ENCODE measurements at places on chromosomes 13 and 19.

DNA sequence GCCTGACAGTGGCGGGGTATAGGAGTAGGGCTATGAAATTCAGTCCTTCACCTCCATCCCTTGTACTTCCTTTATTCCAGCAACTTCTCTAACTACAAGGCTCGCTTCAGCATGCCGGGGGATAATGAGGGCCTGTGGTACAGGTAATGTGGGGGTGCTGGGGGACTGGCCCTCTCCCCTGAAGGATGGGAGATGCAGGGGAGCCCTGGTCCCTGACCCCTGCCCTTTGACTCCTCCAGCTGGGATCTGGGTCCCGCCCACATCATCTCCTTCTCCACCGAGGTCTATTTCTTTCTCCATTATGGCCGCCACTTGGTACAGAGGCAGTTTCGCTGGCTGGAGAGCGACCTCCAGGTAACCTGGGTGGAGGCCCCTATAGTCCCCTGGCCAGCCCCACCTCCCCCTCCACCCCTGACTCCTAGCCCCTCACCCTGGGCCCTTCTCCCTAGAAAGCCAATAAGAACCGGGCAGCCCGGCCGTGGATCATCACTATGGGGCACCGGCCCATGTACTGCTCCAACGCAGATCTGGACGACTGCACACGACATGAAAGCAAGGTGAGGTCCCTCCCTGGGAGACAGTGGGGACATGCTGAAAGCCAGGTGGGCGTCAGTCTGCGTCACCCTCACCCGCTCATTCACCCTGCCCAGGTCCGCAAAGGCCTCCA lies 16.5 kb downstream of the ACP7 start:
- DNase-seq, result no peak

DNA sequence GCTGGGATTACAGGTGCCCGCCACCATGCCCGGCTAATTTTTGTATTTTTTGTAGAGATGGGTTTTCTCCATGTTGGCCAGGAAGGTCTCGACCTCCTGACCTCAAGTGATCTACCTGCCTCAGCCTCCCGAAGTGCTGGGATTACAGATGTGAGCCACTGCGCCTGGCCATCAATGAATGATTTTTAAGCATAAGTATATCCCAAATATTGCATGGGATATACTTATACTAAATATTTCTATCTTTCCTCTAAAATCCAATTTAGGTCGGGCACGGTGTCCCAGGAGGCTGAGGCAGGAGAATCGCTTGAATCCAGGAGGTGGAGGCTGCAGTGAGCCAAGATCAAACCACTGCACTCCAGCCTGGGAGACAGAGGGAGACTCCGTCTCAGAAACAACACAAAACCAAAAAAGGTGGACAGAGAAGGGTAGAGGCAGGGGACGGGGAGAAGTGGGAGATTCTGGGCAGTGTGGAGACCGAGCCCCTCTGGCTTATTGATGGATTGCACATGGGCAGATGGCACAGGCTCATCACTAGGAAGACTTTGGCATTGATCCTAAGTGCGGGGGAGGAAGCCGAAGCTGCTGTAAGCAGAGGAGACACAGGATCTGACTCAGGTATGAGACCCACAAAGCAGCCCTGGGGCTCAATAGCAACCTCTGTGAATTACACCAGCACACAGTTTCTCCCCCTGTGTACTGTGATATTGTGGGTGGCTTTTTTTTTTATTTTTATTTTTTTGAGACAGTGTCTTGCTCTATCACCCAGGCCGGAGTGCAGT lies 13.5 kb downstream of the ARRDC5 start:
- no peak for DNase-seq

DNA sequence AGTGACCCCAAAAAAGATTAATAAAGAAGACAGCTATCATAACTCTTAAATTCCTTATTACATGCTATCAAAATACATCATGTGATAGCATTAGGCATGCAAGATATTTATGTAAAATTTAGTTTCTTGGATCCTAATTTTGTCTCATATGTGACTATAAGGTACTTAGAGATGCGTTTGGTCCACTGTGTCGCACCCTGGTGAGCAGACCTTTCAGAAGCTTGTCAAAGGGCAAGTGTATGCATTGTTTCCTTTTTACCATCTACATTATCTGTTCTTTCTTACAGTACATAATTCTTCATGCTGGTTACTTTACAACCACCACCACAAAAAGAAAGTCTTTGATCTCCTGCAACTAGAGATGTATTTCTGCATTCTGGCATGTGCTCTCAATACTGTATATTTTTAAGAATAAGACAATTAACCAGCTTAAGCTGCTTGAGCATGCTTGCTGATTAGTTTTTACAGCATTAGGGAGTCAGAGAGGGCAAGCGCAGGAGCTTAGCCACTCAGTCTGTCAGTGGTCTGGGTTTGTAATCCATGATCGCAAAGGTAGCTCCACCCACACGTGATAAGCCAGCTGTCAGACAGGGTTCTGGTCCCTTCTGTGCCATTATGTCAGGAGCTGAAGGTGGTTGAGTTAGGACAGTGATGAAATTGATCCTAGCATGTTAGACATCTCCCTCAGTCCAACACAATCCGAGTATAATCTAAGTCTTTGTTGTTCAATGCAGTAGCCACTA lies 500.9 kb downstream of the MYO16 start:
- no peak for DNase-seq

- DNase-seq, result no peak
Measured at GRCh38 chr13:23903906-23904280, 6.6 kb upstream of the C1QTNF9B start.

GRCh38 chr19:39060171-39060570 lies 24.0 kb upstream of the ACP7 start:
- no peak for DNase-seq

DNA sequence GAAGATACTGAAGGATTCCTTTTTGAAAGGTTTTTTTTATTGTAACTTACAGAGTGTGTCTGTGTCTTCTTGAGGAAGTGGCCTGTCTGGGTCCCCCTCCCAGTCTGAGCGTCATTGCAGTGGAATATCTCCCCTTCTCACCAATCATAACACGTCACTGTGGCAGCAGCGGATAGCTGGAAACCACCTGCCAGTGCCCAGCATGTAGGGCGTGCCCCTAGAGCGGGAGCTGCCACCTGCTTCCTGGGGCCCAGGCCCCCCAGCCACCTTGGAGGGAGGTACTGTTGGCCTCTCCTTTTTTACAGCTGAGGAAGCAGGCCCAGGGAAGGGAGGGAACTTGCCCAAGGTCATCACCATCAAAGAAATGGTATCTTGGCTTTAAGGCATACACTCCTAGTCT lies 4.6 kb upstream of the DNM2 start:
- DNase-seq, result no peak

DNA sequence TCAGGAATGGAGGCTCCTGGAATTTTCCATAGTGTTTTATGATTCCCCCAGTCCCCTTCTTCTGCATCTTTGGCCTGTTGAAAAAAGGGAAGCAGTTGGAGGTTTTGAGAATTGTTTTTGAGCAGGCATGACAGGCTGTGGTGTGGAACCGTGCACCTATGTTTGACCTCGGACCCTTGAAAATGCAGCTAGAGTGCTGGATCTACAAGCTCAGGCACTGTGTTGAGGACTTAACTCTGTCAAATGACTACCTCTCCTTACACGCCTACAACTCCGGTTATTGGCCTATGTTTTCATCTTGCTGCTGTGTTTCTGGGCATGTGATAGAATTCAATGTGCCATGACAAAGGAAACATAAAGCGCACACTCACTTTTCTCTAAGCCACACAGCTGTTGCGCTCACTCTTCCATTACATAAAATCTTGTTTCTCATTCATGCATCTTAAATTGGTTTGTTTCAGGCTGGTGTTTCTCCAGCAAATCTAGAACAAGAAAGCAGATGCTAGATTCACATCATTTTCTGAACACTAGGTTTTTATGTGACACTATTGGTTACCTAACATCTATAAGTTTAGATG lies 616.6 kb downstream of the FGF9 start:
- no peak for DNase-seq

DNA sequence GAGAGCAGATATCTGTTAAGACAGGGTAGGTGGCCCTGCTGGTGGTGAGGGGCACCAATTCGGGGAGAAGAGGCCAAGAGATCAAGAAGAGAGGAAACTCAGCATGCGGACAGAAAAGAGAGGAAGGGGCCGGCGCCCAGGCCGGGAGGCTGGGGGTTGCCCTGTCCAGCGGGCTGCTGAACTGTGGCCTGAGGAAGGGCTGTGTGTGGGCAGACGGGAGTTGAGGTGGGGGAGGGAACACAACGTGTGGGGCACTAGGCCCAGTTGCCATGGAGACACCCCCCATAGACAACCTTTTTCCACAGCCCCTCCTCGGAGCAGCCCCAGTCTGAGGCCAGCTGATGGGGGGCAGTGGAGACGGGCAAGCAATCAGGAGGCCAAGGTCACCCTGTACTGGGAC lies 2.5 kb upstream of the CACNG8 start:
- DNase-seq, result no peak

DNA sequence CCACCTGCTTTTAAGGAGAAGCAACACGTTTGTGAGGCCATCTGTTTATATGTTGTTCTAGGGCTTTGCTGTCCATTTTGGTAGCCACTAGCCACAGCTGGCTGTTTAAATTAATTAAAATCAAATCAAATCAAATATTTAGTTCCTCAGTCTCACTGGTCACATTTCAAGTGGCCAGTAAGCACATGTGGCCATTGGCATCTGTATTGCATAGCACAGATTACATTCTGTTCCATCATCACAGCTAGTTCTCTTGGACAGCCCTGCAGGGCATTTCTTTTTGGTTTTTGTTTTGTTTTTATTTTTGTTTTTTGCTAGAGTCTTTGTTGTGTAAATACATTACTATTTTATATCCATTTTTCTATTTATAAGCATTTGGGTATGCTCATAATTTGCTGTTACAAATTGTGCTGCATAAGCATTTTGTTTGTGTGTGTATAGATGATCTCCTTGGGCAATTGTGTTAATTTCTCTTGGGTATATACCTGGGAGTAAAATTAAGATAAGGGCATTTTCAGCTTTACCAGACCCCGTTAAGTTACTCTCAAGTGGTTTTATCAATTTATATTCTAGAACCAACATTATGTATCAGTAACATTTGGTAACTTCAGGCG lies 31.3 kb downstream of the SAE1 start:
- DNase-seq, result no peak

DNA sequence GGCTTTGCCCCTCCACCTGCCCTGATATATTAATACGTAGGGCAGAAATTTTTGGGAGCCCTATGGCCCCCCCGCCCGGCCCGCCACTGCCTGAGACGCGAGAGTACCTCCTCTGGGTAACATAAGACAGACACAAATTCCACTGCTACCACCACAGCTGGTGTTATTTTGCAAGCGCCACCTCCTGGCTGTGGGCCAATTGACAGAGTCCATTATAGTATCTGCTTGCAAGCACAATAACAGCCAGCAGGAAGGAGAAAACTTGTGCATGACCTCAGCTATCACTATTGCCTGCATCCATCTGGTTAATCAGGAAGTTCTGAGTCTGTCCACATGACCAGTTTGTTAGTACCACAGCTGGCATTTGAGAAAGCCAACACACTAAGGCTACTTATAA lies 25.3 kb upstream of the OR10H2 start:
- no peak for DNase-seq

- no peak for DNase-seq
Measured at GRCh38 chr19:45556835-45557234, 27.8 kb downstream of the OPA3 start.

DNA sequence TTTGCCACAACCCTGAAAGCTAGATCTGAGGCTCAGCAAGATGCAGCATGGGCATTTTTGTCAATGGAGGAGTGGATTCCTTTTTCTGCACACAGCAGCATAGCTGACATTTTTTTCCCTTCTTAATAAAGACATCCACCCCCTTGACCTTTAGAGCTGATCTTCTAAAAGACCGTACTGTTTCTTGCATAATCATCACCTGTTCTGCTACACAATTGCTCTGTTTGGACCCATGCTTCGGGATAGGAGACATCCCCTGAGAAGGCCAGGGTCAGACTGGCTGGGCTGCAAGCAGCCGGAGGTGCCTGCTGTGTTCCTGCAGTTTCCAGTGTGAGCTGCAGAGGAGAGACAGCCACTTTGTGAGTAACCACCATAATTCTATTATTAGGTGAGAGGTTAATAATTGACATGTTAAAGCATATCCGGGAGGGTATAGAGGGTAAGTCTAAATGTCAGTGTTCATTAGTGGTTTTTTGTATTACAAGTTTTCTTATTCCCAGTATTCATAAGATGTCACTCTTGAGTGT lies 108.5 kb upstream of the C1QTNF9B start:
- DNase-seq, result no peak

- DNase-seq, result no peak
Measured at GRCh38 chr13:26616126-26616525, 58.6 kb downstream of the WASF3 start.

GRCh38 chr13:95301968-95302393 lies 730 bp upstream of the ABCC4 start:
- DNase-seq, result no peak

DNA sequence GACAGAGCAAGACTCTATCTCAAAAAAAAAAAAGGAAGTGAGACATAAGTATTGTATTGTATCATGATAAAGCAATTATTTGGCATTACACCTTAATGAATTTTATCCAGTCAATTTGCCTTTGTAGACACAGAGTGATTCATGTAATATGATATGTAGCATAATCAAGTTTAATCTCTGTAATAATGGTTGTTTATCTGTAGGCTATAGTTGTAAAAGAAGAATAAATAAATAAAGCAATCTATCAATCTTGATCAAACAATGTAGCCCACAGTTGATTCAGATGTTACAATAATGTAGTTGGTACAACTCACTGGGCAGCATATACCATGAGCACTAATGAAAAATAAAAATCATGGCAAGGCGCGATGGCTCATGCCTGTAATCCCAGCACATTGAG lies 28.5 kb upstream of the CEACAM20 start:
- no peak for DNase-seq

DNA sequence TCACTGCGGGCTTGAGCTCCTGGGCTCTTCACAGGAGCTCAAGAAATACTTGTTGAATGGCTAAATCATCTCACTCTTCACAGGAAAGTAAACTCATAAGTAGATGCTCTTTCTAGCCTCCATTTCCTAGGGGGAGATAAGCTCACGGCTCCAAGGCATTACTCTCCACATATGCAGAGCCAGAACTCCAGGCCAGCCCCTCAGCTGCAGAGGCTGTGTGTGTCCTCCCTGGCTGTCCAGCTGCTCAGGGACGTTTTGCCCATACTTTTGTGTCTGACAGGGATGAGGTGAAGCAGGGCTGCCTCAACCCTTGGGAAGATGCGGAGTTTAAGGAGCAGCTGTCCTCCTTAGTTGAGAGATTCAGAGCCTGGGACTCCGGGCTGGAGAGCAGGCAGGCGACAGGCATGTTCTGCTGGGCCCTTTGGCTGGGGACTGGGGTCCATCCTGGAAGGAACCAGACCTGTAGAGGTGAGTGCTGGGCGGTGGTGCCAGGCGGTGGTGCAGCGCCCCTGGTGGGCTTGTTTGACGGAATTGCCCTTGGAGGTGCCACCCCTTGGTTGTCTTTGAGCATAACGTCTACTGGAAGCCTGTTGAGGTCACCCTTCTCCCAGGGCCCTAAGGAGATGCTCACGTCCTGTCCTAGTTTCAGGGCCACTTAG lies 20.5 kb upstream of the SLC15A1 start:
- DNase-seq, result no peak

- no peak for DNase-seq
Measured at GRCh38 chr13:98779695-98780094, 27.2 kb upstream of the SLC15A1 start.
